ENCODE measurements at places on chromosomes 11 and 22.

DNA sequence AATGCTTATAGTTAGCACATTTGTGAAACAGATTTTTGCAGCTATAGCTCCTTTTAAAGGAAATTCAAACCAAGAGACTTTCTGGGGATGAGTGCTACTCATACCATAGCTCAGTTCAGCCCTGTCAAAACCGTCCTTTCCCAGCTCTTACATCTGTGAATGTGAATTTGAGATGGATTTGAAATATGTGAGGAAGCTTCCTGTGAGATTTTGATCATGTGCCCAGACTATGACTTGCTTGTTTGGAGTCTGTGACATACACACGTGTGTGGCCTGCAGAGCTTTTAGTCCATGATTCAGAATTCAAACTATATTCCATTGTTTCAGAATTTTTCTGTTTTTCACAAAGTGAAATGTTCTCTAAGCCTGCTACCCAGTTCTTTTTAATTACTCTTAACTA lies 4.4 kb upstream of the MMP1 start:
- DNase-seq = peak; percentile 72

DNA sequence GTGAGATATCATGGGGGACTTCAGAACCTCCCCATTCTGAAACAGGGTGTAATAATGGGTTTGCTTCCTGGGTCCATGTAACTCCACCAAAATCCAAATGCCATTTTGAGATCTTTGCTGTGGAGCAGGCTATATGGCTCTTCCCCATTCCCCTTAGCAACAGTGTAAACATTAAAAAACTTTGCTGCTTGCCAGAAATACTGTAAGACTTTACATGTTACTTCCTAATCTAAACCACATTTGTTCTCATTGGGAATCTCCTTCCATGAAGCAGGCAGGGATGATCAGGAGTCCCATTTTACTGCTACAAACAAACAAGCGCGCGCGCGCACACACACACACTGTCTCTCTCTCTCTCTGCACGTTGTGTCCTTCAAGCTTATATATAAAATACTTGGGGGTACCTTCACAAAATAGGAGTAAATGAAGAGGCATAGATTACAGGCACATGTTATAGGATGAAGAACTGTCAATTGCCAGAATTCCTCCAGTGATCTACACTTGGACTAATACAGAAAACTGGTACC lies 86.5 kb downstream of the ANO3 start:
- DNase-seq = no peak

DNA sequence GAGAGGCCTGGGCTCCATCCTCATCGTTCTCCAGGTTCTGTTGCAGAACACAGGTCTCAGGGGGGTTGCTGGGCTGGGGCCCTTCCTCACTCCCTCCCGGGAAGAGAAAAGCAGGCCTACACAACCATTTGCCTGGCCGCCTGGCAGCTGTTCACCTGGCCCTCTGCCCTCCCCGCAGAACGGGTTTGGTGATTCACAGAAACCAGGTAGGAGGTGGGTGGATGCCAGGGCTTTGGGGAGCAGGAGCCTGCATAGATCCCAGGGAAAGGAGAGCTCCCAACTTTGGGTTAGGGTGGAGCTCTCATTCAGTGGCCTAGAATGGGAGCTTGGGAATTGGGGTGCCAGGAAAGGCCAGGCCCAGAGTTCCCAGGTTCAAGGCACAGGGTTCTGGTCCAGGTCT lies 995 bp downstream of the TMEM134 start:
- DNase-seq = no peak

GRCh38 chr22:33909075-33909458 lies 11.2 kb downstream of the LARGE1 start:
- peak; percentile 72 for DNase-seq

DNA sequence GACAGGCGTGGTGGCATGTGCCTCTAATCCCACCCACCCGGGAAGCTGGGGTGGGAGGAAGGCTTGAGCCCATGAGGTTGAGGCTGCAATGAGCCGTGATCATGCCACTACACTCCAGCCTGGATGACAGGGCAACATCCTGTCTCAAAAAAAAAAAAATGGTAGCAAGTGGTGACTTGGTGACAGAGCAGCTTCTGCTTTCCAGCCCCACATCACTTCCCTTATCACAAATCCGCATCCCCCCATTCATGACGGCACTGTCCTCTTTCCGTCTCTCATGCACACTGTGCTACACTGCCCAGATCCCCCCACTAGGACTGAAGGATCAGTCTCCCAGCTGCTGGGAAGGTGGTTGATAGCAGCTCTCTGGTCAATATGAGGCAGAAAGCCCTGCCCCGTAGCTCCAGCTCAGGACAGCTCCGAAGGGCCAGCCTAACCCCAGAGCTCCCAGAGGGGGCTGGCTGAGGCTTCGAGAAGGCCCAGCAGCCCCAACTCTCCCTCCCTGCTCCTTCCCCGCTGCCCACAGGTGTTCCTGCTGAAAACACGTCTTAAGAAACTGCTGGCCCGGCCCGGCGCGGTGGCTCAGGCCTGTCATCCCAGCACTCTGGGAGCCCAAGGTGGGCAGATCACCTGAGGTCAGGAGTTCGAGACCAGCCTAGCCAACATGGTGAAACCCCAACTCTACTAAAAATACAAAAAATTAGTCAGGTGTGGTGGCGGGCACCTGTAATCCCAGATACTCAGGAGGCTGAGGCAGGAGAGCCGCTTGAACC lies 15.9 kb downstream of the PGA5 start:
- no peak for DNase-seq

- no peak for DNase-seq
These were observed 8.2 kb downstream of the MS4A15 start for GRCh38 chr11:60764879-60765278.

DNA sequence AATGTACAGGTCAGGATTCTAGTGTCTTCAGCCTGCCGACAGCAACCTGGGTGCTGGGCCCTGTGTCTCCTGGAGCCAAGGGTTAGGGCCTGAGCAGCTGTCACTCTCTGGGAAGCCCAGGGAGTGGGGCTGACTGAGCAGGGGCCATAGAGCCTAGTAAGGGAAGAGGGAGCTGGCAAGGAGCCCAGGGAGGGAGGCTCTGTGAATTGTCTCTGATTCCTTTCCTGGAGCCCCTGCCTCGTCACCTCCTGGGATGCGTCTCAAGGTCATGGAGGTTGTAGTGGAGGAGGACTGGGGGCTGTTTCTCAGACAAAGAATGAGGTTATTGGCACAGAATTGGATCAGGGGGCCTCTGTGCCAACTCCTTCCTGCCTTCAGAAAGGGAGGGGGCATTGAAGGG lies 11.8 kb downstream of the SOX10 start:
- DNase-seq = no peak

DNA sequence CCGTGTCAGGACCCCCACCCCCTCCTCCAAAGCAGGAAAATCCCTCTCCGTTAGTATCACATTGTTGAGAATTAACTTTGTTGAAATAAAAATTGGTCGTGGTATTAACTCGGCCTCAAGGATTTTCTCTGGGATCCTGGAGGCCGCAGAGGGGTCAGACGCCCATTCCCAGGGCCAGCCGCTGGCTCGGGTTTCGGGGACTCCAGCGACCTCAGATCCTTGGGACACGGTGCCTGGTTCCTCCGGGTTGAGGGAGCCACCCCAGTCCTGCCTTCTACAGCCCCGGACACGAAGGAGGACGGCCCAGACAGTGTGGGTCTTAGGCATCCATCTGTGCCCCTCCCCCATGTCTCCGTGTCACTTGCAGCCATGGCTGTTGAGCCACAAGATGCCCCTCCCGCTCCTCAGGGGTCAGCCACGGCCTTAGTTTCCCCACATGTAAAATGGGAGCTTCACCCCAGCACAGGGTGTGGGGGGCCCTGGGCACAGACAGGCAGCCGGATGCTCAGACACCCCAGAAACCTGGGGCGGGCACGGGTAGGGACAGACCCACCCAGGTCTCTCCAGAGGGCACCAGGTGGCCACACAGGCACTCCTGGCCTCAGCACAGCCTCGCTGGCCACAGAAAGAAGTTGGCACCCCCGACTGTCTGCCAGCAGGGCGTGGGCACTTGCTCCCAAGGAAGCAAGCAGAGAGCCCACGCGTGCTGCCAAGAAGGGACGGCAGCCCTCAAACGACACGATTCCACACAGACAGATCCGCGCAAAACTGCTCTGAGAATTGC lies 15.5 kb downstream of the GP1BB start:
- DNase-seq = no peak

GRCh38 chr22:44193535-44193891 lies 12.8 kb downstream of the PARVG start:
- no peak for DNase-seq

DNA sequence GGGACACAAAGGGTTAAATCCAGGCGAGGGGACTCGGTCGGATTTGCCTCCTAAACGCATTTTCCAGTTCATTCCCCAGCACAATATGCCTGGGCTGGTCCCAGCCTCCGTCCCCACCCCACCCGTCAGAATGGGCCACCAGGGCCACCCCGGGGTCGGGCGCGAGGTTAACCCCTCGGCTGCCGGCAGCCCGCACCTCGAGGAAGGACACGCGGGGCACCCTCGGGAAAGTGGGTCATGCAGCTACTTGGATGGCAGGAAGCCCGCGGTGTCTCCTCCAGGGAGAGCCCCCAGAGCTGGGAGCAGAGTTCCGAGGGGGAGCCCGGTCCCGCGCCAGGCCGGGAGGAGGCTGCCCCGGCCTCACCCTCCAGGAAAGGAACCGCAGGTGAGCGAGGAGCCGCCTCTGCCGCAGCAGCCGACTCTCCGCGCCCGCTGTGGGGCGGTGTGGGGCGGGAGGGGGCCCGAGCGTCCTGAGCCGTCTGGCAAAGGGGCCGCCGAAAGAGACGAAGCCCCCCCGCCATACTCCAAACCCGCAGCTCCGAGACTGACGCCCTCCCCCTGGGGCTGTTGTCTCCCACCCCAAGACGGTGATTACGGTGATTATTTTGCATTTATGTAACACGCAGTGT lies 1.4 kb downstream of the NECTIN1 start:
- DNase-seq = peak; percentile 58

DNA sequence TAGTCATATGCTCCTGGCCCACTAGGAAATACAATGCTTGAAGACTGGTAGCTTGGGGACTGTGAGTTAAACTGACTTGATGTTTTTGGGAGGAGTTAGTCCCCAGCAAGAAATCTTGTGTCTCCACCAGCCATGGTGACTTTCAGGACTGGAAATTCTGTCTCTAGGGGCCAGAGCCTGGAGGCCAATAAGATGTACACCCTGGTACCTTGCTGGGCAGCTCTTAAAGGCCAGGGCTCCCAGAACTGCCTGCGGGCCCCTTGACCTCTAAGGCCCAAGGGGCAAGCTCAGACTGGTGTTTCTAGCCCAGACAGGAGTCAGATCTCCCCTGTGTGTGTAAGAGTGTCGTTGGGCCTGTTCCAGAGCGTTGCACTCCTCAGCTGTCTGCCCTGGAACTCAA lies 128.7 kb upstream of the C11orf58 start:
- no peak for DNase-seq

- DNase-seq = no peak
These were observed 3.6 kb upstream of the RRAS2 start for GRCh38 chr11:14362611-14363010.

DNA sequence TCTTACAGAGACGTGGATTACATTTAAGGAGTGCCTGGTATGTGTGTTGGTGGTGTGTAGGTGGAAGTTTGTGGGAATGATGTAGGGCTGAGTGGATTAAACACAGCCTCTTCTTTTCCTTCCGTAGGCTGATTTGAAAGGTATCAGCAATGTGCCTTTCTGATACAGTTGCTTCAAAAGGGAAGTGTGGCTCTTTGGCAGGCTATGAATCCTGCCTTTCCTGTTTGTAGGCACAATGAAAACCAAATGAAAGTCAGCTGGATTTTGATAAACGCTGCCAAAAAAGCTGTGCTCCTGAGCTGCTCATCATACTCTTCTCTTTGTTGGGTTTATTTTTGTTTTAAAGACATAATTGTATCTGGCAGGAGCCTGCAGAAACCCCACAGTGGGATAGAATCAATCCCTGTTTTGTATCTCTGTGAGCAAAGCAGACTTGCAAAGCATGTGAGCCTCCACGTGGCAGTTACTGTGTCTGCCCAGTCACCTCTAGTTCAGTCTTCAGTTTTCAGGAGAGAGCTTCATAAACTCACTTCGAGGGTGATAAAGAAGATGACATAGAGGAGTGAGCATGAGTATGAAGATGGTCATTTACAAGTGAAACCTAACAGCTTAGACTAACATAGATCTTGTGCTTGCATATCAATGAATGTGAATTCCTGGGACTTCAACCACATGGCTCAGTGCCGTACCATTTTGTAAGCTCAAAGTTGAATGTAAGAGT lies 655.7 kb upstream of the KIRREL3 start:
- DNase-seq = no peak

GRCh38 chr22:21710156-21710555 lies 25.4 kb downstream of the YPEL1 start:
- DNase-seq = peak; percentile 22

- no peak for DNase-seq
These were observed 12.9 kb downstream of the OR51L1 start for GRCh38 chr11:5007561-5007960.

- DNase-seq = peak; percentile 67
These were observed 17.5 kb upstream of the TXNRD2 start for GRCh38 chr22:19959043-19959586.

- no peak for DNase-seq
These were observed 7.7 kb downstream of the CD44 start for GRCh38 chr11:35146711-35147110.

DNA sequence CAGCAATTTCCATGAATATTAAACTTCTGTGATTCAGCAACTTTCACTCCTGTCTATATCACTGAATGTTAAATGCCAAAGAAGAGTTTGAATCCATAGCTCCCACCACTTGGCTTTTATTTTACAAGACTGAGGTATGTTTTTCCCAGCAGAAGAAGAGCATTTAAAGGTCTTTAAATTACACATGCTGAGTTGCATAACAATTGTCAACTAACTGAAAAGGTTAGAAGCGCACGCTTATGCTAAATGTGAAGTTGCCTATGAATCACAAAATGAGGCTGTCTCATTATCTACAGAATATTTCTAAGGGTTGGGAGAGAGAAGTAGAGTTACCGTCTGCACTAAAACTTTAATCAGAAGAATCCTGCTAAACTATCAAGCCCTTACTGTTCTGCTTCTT lies 1086.3 kb downstream of the FAM181B start:
- no peak for DNase-seq

DNA sequence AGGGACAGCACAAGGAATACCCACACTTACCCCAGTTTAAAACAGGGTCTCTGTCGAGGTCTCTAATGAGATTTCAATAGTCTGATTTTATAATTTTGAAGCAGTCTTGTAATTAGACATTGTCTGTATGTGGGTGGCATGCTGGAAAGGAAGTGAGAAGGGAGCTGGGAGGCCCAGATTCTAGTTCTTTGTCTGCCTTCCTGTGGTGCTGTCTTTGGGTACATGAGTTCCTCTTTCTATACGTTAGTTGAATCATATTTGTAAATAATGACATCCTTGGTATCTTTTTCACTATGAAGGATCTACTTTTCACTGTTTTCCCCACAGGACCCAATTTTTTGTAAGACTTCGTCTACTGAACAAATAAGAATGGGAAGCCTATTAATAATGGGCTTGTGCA lies 42.0 kb upstream of the TENM4 start:
- DNase-seq = no peak

GRCh38 chr11:121520243-121521144 lies 67.7 kb upstream of the SORL1-AS1 start:
- peak; percentile 64 for DNase-seq

GRCh38 chr11:10322830-10323792 lies 18.2 kb downstream of the ADM start:
- DNase-seq = peak; percentile 71

- DNase-seq = peak; percentile 91
These were observed at the start of gene ARHGEF17 for GRCh38 chr11:73308003-73308960. TSS of gene ARHGEF17 (plus strand) at chr11:73308276. CDS start at chr11:73308639, 363 bp downstream.
